ENCODE measurements at places on chromosomes 13 and 19. TPM values are rescaled to one million over a fixed set of nuclear protein-coding genes. Genes with fewer than 3 reads are reported as not detected.

- peaks cover 38% of the 10 kb centered on the region for H3K36me3 ChIP-seq
- no peak overlapping the region for H3K4me3 ChIP-seq
- H3K27me3 ChIP-seq: no peaks in the 10 kb centered on the region
- no peak overlapping the region for H3K27ac ChIP-seq
- DNase-seq: no peak
Observed at GRCh38 chr13:98509271-98510155, 67.4 kb downstream of the STK24 start.

- no peaks in the 10 kb centered on the region for H3K27me3 ChIP-seq
- H3K27ac ChIP-seq: no peak within 1 kb of the TSS
- peak within 1 kb of the TSS; percentile 91 for H3K4me3 ChIP-seq
- no peaks in the 10 kb centered on the region for H3K4me1 ChIP-seq
- DNase-seq: peak; percentile 100
Observed at GRCh38 chr19:1039646-1040475, at the start of gene ABCA7. ABCA7 (plus strand) TSS chr19:1040107; CDS start chr19:1041362, 1,255 bp downstream.

DNA sequence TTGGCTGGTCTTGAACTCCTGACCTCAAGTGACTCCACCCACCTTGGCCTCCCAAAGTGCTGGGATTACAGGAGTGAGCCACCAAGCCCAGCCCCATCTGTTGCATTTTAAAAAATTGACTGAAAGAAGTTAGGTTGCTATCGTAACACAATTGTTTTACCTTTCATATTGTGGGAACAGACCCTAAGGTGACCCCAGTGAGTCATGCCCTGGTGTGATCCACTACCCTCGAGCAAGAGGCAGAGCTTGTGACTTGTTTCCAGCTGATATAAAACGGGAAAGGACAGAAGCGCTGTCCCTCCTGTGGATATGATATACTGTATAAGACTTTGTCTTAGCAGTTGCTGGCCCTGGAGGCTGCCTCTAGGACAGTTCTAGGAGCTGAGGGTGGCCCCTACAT lies 308.6 kb downstream of the HS6ST3 start:
- H3K27ac ChIP-seq: no peak overlapping the region
- no peak overlapping the region for H3K4me3 ChIP-seq
- DNase-seq: no peak
- peaks cover 4% of the 10 kb centered on the region for H3K4me1 ChIP-seq
- no peaks in the 10 kb centered on the region for H3K27me3 ChIP-seq

DNA sequence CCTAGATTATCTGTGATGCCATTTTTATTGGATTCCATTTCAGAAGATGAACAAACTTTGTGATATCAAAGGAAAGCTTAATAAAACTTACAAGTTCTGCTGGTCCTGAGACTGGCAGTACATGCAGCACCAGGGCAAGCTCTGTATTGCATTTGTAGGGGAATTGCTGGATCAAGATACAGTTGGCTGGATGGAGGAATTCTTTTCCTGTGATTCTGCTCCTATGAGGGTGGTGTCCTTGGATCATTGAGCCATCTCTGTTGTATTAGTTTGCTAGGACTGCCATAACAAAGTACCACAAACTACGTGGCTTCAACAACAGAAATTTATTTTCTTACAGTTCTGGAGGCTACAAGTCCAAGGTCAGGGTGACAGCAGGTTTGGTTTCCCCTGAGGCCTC lies 33.9 kb upstream of the CSNK1A1L start:
- no peak overlapping the region for H3K27ac ChIP-seq
- H3K36me3 ChIP-seq: no peaks in the 10 kb centered on the region
- H3K4me3 ChIP-seq: no peak overlapping the region
- DNase-seq: no peak
- no peaks in the 10 kb centered on the region for H3K27me3 ChIP-seq

GRCh38 chr19:35316560-35316959 lies 12.4 kb upstream of the CD22 start:
- no peak overlapping the region for H3K4me3 ChIP-seq
- no peaks in the 10 kb centered on the region for H3K4me1 ChIP-seq
- no peak for DNase-seq
- no peak overlapping the region for H3K27ac ChIP-seq
- no peaks in the 10 kb centered on the region for H3K27me3 ChIP-seq

Gene EHD2
- total RNA-seq: 5.5 TPM

Gene RNF225
- total RNA-seq: 0.92 TPM

Gene ERICH6B
- total RNA-seq: not detected

Gene ZNF681
- total RNA-seq: 10.6 TPM

All from endodermal cell (in vitro differentiated cells).